ENCODE measurements at places on chromosomes 3 and 15. TPM values are rescaled to one million over a fixed set of nuclear protein-coding genes. Genes with fewer than 3 reads are reported as not detected.

DNA sequence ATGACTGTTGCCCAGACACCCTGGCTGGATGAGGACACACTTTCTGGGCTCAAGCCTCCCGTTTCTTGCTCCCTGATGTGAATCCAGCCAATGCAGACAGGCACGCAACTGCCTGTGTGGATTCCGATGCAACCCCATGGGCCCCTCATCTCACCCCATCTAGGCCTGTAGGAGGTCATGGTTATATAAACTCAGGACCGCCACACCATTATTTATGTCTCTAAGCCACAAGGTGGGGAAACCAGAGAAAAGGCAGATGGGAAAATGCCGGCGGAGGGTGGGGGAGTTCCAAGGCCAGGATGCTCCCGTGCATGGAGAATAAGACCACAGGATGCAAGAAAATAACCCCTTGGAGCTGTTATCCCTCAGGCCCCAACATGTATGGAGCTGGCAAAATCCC lies 2.0 kb downstream of the MESP1 start:
- no peak for DNase-seq

DNA sequence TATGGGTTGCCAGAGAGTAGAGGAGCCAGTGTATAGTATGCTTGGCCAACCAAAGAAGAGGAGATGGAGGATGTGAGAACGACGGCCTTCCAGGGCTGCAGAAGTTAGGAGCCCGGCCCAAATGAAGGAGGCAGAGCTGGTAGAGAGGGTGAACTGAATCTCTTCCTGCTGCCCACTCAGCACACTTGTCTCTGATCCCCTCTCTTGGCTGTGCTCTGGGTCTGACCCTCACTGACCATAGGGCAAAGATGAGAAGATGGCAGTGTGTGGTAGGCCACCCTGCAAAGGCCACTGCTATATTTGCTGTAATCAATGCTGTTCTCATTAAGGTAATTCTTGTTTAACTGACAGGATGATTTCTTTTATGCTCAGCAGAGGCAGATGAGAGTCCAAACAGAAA lies 256.0 kb downstream of the OCA2 start:
- DNase-seq = no peak

GRCh38 chr3:78969483-78969882 lies 798.3 kb downstream of the ROBO1 start:
- DNase-seq = no peak

GRCh38 chr3:69833591-69833990 lies 94.3 kb downstream of the MITF start:
- DNase-seq = no peak

DNA sequence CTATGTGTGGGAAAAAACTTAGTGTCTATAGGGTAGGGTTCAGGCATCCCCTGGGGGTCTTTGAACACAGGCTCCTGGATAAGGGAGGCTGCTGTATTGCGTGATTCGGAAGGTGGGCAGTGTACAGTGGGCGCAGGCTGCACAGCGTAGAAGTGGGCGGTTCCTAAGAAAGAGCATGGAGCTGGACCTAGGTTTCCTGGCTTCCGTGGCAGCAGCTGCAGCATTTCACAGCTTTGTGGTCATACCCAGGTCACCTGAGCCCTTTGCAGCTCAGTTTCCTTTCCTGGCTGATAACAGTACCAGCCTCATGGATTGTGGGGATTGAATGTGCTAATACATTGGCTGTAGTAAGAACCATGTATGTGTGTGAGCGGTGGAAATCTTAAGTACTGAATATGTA lies 22.2 kb downstream of the CFAP100 start:
- no peak for DNase-seq

DNA sequence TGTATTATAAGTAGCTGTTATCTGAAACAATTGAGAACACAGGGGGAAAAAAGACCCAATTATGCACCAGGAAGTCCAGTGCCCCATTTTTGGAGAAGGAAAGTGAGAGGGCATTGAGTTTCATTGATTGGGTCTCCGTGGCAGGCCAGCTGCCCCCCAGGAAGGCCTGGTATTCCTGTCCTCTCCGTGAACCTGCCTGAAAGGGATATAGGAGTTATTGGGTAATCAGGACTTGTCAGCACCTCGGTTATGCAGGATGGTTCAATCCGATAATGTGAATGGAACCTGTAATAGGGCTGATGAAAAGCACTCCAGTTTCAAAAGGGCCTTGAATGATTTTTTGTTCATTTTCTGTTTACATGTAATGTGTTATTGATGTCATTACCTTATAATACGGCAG lies 122.0 kb upstream of the RARB start:
- DNase-seq = no peak

- DNase-seq = no peak
These were observed 74.1 kb downstream of the GAP43 start for GRCh38 chr3:115697263-115698053.

DNA sequence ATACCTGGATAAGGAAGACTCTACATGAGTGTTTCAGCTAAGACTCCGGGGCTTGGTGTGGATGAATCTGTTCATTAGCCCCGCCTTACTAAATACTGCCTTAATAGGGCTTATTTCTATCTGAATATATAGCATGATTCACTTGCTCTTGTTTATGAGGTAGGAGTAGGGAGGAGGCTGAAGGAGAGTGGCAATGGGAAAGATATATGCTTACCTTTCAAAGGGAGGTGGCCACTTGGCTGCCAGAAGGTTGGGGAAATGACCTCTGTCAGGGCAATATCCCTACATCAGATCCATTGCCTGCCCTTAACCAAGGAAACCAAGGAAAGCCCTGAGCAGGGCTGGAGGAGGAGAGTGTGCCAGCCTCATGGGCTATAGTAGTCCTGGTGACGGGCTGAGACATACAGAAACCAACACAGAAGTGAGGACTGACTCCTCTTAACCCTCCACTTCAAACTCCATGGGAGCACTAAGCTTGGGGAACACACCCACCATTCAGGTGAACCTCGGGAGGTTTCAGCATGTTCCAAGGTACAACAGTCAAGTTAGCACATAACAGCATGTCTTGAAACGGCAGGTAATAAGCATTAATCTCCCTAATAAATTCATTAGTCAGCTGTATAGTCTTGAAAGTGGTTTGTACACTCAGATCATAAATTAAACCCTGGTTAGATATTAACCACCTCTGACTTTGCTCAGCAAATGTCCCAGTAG lies 80.1 kb downstream of the EOMES start:
- DNase-seq = no peak

DNA sequence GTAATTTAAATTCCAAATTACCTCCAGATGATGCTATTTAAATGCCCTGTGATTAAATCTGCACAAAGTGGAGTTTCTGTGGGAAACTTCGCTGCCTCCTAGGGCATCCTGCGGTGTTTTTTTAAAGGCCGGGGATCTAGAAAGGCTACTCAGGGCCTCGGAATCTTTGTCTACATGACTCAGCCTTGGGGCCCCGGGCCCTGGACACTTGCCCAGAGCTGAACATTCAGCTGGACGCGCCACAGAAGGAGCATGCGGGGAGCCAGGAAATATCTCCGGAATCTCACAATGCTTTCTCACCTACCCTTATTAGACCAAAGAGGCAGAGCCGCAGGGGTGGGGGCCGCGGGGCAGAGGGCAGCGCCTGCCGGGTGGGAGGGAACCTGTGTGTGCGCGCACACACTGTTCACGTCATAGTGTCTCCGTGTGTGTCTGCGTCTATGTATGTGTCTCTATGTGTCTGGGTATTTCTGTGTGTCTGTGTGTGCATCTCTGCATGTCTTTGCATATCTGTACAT lies 145.5 kb upstream of the TPM1 start:
- DNase-seq = no peak

- DNase-seq = no peak
These were observed 68.3 kb upstream of the NEO1 start for GRCh38 chr15:72983801-72984545.

DNA sequence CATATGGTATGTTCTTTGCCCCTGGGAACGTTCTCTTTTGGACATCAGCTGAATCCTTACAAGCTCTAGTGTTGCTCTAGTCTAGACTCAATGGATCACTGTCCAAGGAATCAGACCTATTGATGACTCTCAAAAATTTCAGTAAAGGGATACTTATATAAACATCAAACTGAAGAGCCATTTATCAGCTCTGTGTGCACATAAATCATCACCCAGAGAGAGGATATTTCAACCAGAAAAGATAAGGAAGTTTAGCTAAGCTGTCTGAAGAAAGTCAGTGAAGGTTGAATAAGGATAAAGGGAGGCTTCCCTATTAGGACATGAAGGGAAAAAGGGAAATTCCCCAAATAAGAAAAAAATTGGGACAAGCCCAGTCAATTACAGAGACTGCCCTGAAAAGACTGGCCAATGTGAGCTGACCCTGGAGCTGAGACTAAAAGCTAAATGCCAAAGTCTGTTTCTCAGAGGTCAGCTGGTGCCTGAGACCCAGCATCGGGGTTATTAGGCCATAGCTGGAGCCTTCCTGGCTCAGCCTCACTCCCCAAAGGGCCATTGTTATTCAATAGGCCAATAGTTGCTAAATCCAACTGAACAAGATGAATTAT lies 424.1 kb upstream of the THBS1 start:
- DNase-seq = no peak

DNA sequence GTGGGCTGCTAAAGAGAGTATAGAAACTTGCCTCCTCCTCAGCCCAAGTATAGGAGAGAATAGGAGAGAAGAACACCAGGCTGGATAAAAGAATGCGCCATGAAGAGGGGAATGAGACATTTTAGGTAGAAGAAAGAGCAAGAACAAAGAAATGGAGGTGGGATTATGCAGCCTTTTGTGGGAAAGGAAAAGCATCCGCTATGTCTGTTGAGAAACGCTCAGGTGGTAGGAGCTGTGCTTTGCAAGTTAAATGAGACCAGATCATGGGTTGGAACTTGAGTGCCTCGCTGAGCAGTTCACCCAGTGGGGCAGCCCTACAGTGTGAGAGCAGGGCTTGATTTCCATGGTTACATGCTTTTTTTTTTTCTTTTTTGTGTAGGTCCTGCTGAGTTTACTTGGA lies 11.5 kb upstream of the RTP1 start:
- no peak for DNase-seq

DNA sequence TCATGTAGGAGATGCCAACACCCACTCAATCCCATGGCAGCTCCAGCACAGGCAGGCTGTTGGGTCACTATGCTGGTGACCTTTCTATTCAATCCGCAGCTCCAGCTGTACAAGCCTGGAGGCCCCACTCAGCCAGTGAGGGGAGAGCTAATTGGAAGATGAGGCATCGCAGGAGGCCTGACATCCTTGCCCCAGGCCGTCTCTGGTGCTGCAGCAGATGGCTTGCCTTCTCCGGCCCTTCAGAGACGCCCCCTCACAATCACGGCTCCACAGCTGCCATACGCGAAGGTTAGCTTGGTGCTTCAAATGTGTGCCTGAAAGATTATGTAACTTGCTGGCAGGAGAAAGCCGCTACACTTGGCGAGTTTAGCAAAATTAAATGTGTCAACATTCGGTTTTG lies 104.2 kb upstream of the CLSTN2 start:
- DNase-seq = no peak

DNA sequence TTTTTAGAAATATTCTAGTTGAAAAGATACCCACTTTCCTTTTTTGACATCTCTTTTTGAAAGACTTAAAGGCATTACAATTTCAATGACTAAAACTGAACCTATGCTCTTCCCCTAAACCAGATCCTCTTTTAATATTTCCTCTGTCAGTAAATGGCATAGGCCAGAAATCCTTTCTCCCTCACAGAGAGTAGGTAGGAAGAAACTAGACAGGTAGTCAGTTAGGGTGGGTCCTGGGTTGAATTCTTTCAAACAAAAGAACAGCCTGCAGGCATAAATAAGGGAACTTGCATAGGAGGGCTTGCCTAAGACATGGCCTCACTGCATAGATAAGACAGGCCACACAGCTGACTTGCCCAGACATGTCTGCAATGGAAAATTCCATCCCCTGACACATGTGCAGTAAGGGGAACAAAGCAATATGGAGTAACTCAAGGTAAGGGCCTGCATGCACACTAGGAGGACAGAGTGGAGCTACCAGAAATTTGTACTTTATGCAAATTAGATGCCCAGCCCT lies 23.1 kb downstream of the PLSCR5 start:
- no peak for DNase-seq

DNA sequence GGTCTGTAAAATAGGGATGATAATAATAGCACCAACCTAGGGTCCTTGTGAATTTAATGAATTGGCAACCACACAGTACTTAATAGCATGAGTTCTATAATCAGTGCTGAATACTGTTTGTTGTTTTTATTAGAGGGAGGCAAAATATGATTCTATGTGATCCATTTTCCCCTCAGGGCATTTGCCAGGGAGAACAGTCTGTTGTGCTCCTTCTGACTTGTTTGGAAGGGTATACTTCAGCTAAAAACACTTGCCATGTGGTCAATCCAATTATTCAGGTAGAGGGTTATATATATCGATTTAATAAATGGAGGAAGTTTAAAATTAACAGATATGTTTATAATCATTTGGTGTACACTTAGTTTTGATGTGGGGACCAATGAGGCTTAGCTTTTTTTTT lies 305.3 kb downstream of the CHST2 start:
- DNase-seq = no peak

DNA sequence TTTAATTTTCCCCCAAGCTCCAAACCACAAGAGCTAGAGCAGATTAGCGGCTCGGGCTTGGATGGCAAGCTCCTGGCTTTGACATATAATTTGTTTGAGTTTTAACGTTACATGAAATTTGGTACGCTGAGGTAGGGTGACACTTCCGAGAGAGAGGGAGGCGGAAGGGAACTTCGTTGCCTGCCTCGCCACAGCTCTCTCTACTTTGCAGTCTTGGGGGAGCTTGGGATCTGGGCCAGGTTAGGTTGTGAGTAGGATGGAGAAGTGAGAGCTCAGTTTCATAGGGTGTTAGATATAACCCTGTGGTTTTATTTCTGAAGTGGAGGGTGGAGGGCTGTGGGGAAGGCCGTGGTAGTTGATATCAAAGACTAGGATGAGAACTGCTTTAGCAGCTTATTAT lies 39.7 kb downstream of the LRTM1 start:
- no peak for DNase-seq

IL12A gene
- 0.60 TPM for polyA plus RNA-seq

CLDN1 gene
- polyA plus RNA-seq = not detected

LARP6 gene
- not detected for polyA plus RNA-seq

KCNMB3 gene
- 0.55 TPM for polyA plus RNA-seq

SI gene
- not detected for polyA plus RNA-seq

LSAMP gene
- not detected for polyA plus RNA-seq

MUC20 gene
- polyA plus RNA-seq = not detected

ARF4 gene
- 115 TPM for polyA plus RNA-seq

AADACL2 gene
- polyA plus RNA-seq = not detected

CD200R1 gene
- polyA plus RNA-seq = 7.7 TPM

ASB14 gene
- polyA plus RNA-seq = 0.08 TPM

GOLGA6L4 gene
- polyA plus RNA-seq = not detected

IQSEC1 gene
- polyA plus RNA-seq = 15.7 TPM

DAZL gene
- polyA plus RNA-seq = not detected

MESP1 gene
- 0.50 TPM for polyA plus RNA-seq

Data from naive thymus-derived CD8-positive, alpha-beta T cell (primary cell).